Epithelial cell of proximal tubule (primary cell): ENCODE measurements at places on chromosomes 6 and 20.

DNA sequence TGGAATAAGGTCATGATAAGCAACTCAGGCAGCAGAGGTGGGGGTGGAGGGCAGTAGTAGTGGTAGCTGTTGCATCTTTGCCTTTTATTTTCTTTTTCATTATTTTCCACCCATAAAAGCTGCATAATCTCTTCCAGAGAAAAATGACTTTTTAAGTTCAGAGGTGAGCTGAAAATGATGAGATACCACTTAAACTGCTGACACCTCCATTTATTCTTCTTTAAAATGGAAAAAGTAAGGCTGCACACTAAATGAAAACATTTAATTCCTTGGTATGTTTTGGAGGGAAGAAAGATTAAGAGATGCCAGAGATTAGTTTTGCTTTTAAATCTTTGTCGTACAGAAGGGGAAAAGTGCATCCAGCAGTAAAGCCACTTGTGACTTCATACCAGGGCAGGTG, 97.2 kb downstream of the ADTRP start:
- DNase-seq = no peak

DNA sequence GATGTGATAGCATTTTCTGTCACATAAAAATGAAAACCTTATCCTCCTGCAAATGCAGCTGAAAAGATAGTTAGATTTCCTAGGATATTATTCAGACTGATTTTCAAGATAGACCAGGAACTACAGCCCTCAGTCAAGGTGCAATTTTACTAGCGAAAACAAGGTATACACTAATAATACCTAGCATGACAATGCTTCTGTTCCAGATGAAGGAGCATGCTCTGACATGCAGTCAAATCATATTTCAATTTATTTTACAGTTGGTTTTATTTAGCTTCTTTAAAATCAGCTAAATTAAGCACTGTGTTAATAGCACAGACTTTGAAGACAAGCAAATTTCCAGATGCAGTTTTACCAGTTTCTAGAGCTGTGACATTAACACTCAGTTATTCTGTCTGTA, 14.2 kb upstream of the TNFAIP3 start:
- DNase-seq = no peak

DNA sequence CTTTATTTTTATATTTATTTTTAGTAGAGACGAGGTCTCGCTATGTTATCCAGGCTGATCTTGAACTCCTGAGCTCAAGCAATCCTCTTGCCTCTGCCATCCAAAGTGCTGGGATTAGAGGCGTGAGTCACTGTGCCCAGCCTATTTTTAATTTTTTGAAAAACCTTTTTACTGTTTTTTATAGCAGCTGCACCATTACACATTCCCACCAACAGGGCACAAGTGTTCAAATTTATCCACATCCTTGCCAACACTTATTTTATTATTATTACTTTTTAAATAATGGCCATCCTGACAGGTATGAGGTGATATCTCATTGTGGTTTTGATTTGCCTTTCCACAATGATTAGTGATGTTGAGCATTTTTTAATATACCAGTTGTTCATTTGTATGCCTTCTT, 42.5 kb downstream of the PACSIN1 start:
- DNase-seq = no peak

DNA sequence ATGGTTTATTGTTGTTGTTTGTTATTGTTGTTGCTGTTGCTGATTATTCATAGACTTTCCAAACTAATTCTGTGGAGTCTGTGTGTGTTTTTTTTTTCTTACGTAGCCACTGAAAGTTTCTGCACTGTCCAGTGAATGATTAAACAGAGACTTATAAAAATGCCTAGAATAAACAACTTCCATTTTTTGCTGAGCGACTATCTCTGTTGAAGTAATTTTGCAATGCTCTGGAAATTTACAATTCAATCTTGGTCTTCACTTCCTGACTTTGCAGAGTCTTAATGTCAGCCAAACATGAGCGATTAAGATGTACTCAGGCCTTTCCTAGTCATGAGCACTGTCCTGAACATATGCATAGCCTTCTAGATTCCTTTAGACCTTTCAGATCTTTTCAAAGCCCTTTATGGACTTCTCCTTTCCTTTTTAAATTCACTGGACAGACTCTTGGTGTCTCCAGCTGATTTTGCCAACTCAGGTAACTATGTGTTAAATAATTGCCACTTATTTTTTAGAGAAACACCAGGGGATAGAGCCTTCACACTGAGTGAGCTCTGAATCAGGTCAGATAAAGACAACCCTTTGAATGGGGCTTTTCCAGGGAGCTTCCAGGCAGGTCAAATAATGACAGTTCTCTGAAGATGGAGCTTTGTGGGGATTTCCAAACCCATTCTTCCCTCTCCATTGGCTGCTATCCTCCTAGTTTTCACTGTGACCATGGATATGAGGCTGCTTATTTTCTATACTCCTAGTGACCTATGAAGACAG, 622.8 kb upstream of the EPHA7 start:
- DNase-seq = no peak

GRCh38 chr6:139754898-139755775, 380.7 kb upstream of the CITED2 start:
- DNase-seq = no peak

GRCh38 chr20:18637224-18637623, 49.4 kb downstream of the DTD1 start:
- no peak for DNase-seq

GRCh38 chr6:43428874-43429273, 1.5 kb downstream of the ABCC10 start:
- DNase-seq = no peak

DNA sequence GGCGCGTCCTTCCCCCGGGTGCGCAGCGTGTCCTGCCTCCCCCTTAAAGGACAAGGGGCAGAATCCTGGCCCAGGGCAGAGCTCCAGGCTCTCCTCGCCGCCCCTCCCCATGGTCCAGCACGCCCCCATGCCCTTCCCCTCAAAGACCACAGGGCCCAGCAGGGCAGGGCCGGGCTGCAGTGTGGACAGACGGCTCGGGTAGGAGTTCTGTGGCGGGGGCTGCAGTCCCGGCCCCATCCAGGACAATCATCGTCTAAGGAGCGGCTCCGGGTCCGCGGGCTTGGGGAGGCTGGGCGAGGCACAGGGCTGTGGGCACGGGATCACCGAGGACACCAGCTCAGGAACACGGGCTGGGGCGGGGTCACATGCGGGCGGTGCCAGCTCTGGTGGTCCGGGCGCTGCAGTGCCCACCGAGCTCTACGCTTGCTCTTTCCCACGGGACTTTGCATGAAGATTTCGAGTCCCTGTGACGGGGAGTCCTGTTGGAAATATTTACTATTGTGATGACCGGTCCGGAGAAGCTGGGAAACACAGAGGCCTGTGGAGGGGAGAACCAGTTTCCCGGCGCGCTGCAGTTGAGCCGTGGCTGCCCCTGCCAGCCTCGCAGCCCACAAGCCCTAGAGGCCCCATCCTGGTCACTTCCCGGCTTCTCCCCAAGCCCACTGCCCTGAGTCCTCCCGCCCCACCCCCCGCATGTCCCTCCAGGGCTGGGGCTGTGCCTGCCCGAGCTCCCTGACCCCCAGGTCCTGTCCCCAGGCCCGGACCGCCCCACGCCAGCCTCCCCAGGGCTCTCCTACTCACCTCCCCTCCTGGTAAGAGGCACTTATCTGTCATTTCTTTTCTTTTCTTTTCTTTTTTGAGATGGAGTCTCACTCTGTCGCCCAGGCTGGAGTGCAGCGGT, 20.6 kb downstream of the SLC17A9 start:
- no peak for DNase-seq

DNA sequence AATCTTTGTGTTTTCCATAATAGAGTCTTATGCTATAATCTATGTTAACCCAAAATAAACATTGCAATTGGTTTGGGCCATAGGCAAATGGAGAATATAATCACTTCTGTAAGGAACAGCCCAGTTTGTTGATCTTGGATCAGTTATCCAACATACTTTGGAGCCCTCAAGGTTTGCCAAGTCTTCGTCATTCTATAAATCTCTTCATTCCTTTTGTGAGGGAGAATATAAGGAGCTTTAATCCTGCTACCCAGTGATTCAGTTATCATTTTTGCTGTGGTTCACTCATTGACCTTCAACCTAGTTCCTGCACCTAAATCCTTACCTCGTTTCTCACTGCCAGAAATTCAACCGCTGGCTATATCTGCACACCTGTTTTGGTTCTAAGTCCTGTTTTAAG, 500.3 kb upstream of the PTCHD4 start:
- DNase-seq = no peak

DNA sequence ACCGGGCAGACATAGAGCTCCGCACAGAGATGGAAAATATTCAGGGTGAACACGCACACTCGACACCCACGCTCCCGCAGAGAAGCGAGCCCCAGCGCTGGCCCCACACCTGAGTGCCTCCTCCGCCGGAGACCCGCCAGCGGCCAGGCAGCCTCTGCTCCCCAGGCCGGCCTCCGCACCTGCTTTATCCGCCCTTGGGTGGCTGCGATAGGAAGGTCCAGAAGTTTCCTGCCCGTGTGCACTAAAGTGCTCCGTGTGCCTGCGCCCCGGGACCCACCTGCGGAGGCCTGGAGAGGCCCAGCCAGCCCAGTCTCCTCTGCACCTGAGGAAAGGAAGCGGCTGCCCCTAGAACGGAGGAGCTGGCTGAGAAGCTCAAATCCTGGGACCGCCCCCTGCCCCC, 10.8 kb upstream of the FOXC1 start:
- DNase-seq = no peak

DNA sequence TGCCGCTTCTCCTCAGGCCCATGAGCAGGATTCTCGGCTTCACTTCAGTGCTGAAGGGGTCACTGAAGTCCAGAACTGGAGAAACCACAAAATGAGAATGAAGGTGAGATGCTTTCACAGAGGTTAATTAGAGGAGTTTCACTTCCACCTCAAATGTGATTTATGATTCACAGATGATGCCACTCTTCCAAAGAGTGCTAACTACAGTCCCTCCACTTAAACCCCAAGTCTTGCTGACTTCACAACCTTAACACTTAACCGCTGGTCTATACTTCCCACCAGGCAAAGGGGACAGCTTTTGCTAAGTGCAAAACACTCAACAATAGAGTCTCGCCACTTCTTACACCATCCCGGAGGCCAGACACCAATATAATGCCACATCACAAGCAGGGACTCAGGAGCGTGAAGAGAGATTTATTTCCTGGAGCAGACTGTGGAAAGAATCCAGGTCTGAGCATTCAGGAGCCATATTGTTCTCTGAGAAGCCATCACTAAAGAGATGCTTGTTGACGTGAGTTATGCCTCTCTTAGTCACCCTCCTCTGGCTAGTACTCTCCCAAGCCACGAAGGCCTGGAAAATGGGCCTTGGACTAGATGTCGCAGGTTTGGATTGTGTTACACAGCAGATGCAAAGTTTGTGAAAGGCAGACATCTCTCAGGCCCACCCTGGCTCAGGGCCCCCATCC, 24.4 kb downstream of the RRAGD start:
- DNase-seq = no peak

GRCh38 chr6:165658395-165659058, 4.5 kb downstream of the PDE10A start:
- DNase-seq = no peak

- DNase-seq = no peak
Observed at GRCh38 chr6:142699391-142699790, 245.6 kb downstream of the HIVEP2 start.

DNA sequence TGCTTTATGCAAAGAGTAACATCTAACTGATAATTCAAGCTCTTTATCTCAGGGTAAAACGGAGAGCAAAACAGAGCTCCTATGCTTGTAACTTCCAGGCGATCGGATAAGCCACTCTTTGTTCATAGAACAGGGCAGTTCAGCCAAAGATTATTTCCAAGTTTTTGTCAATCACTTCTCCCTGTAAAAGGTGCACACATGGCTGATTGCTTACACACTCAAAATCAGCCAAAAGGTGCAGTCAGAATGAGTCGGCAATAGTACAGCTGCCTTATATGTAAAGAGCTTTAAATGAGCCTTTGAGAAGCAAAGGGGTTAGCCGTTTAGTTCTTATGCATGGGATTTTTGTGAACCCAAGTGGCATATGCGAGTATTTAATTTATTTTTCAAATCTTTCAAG, 449.6 kb upstream of the POU3F2 start:
- DNase-seq = no peak

DNA sequence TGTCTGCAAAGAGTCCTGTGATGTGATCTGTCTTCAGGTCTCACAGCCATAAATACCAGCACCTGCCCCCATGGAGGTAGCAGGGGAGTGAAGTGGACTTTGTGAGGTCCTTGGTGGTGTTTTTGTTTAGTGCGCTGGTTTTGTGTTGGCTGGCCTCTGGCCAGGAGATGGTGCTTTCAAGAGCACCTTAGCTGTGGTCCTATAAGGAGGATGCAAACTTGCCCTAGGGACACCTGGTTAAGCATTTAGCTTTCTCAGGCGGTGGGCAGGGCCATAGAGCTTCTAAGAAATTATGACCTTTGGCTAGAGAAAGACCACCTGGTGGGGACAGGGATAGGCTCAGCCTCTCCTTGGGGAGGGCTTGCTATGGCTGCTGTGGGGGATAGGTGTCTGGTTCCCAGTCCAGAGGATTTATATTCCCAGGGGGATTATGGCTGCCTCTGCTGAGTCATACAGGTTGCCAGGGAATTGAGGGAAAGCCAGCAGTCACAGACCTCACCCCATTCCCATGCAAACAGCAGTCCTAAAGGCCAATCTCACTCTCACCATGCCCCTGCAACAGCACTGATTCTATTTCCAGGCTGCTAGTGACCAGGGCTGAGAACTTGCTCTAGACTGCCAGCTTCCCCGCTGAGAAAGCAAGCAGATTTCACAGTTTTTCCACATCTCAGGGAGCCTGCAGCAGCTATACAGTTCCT, 259.3 kb downstream of the TFAP2B start:
- no peak for DNase-seq

DNA sequence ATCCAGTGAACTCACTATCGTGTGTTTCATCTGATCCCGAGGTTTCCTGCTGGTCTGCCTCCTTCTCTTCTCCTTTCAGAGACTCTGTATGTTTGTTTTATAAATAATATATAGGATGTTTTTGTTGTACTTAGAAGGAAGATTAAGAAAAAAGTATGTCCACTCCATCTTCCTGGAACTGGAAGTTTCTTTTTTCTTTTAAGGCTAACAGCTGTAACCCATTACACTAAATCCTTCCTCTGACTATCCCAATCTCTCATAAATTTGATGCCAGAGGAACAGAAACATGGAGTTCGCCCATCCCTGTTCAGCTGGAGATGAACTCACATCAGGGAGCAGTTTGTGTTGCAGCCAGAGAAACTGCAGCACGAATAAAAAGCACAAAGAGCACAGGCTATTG, 20.7 kb downstream of the RIPK1 start:
- no peak for DNase-seq

GRCh38 chr20:59460352-59460751, 144.0 kb upstream of the PHACTR3 start:
- DNase-seq = no peak

DNA sequence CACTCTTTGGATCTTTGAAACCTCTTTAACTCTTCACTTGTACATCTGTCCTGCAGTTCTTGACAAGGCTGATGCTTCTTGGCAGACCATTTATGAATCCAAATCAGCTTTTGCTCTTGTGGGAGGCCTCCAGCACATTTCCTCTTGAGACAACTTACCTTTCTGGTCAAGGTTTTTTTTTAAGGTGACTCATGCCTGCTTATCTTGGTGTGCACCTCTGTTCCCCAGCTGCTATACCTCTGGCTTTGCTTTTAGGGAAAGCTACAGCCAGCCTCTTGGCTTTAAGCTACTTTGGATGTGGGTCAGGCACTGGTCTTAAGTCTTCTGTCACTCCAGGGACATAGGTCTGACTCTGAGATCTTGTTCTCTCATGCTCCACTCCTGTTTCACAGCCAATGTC, 106.5 kb downstream of the PHF3 start:
- DNase-seq = no peak

GRCh38 chr6:8074213-8074612, 10.0 kb upstream of the BLOC1S5 start:
- DNase-seq = no peak

GRCh38 chr6:71190809-71191208, 97.8 kb upstream of the OGFRL1 start:
- no peak for DNase-seq
